Sigmoid colon (tissue), 7 donors: ENCODE measurements at places on chromosomes 5 and 9.

- DNase-seq: no peak
Measured at GRCh38 chr5:36442796-36443195, 141.1 kb upstream of the RANBP3L start.

DNA sequence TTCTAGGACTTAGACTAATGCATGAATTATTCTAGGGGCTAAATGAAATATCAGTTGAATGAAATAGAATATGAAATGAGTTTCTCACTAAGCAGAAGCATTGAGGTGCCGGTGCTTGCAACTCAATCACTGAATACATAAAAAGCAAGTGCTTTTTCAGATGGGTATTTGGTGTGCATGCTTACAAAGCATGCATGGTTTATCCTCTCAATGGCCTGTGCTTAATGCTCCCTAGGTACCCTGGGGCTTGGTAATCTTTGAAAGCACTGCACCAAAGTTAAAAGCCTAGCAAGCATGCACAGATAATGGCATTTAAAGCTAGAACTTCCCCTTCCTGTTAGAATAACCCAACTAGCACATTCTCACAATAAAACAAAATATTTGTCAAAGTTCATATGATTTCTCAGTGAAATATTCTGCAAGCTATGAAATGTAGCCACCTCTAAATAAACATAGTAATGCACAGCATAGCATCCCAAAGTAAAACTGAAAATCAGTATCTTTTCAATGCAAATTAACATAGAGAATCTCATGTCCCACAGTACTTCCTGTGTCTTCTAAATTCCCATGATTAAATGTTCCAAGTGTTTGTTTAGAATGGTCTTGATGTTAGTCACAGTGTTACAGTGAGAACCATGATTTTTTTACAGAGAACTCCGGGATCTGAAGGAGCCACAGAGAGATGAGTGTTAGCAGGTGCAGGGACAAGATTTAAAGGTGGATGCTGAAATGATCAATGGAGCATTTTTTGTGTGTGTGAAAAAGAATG lies 143.4 kb upstream of the CDH6 start:
- DNase-seq: no peak

DNA sequence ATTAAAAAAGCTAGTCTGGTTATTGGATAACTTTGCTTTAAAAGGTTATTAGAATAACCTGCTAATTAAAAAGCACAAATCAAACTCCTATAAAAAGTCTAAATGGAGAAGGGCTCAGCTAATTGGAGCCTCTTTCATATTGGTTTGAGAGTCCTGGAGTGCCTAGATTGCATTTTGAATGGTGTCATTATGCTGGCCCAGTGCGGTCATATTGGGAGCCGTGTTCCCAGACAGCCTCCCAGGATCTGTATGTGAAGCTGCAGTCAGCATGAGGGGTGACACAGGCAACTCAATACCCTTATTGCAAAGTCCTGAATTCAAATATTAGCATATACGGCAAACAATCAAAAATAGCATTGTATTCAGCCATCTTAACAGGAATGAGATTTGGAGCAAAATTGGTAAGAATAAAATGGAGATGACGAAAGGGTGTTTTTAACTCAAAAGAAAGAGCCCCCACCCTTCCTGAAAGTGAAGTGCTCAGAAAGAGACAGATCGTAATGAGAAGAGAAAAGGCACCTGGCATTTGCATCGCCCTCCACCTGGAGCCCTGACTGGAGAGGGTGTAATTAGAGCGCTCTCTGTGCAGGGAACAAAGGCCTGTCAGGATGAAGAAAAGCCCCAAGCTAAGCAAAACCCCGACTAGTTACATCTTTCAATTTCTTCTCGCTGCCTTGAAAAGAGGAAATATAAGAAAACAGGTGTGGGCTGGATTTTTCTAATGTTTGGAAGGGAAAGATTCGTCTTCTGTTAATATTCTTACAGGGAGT lies 621.0 kb upstream of the ADAMTS16 start:
- DNase-seq: no peak

DNA sequence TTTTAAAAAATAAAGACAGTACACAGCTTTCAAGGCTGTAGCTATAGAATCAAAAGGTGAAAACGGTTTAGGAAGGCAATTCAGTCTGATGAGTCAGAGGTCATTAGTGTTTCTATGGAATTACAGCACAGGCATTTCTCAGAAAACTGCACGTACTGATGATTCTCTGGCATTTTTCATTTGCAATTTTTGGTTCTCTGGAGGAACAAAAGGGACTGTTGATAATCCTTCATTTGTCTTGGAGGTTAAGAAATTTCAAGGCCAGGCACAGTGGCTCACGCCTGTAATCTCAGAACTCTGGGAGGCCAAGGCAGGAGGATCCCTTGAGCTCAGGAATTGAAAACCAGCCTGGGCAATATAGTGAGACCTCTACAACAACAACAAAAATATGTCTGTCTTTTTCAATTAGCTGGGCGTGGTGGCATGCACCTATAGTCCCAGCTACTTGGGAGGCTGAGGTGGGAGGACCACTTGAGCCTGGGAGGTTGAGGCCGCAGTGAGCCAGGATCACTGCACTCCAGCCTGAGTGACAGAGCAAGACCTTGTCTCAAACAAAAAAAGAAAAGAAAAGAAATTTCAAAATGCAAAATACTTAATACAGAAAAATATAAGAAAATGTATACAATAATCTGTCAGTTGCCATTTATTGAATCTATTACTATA lies 27.3 kb downstream of the NR6A1 start:
- no peak for DNase-seq

- no peak for DNase-seq
Measured at GRCh38 chr5:119945691-119946090, 316.3 kb downstream of the FAM170A start.
